ENCODE measurements at places on chromosomes 2 and 18.

- no peak for DNase-seq
These were observed 31.8 kb upstream of the NTSR2 start for GRCh38 chr2:11701751-11702301.

GRCh38 chr2:88265352-88266303, 95.5 kb downstream of the THNSL2 start:
- no peak for DNase-seq

DNA sequence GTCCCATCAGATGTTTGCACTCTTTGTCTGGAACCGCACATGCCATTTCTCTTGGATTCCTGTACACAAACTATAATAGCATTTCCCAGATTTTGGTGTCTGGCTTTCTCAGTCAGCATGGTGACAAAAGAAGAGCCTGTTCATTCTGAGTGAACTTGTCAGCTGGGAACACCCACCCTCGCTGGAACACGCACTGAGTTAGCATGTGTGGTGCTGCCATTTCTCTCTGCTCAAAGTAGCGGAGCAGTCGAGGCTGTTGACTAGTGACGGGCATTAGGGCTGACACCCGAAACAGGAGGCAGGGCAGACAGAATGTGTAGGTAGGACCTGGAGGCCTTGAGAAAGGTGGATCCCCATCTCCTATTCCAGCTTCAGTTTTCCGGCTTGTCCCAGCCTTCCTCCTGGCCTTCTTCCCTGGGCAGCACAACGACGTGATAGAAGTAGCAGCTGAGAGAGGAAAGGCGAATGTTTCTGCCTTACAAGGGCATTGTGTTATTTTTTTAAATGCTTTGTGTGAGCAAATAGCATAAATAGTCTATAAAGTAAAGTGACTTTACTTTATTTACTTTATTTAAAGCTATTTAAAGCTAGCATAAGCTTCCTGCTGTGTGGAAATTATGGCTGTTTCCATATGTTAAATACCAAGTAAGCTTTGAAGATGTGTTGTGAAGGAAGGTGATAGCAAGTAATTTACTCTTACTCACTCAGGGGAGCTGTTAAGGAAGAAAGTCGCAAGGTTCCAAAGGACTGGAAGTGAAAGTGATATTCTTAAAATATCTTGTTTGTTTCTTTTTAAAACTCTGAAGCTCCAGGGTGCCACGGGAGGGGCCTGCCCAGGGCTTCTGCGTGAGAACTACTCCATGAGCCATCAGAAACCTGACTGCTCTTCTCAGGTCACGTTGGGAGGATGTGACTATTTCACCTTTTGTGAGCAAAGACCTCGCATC, 272.6 kb downstream of the NEDD4L start:
- DNase-seq = no peak

- no peak for DNase-seq
These were observed 84.6 kb downstream of the SLC66A3 start for GRCh38 chr2:11239666-11240462.

DNA sequence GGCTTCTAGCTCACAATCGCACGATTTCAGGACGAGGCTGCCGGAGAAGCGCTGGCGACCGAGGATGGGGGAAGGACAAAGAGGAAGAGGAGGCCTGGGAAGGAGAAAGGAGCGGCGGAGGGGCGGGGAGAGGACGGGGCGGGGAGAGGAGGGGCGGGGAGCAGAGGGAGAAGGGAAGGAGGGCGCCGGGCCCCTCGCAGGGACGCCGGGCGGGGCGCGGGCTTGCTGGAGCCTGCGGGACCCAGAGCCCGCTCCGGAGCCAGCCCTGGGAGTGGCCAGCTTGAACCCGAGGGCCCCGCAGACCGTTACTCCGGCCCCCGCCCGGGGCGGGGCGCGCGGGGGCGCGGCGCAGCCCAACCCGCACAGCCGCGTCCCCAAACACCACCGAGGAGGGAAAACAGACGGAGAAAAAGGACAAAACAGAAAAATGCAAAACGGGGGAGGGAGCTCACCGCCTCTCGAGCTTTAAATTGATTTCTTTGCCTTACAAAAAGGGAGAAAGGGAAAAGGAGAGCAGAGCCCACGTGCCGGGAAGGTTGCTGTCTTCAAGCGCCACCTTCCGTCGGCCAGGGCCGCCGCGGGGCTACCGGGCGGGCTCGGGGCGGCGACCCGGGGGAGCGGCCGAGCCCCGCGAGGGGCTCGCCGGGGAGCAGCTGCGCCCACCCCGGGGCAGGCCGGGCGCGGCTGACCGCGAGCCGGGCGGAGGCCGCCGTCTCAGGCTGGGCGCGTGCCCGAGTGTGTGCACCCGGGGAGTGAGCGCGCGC, 781 bp upstream of the SOX11 start:
- no peak for DNase-seq

DNA sequence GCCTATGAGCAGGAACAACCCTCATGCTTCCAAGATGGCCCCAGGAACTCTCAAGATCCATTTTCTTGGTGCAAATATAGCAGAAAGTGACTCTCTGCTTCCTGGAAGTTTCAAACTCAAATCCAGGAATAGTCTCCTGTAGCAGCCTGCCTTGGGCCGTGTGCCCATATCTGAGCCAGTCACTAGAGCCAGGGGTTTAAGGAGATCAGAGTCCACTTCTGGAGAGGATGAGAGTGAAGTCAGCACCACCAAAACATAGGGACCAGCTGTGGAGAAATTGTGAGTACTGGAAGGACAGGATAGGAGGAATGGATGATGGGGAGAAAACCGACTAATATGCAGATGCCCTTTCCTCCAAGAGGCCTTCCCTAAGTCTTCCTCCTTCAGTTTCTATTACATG, 33.2 kb downstream of the PSD4 start:
- no peak for DNase-seq

- no peak for DNase-seq
These were observed 296.7 kb downstream of the LPIN1 start for GRCh38 chr2:12043131-12043530.

DNA sequence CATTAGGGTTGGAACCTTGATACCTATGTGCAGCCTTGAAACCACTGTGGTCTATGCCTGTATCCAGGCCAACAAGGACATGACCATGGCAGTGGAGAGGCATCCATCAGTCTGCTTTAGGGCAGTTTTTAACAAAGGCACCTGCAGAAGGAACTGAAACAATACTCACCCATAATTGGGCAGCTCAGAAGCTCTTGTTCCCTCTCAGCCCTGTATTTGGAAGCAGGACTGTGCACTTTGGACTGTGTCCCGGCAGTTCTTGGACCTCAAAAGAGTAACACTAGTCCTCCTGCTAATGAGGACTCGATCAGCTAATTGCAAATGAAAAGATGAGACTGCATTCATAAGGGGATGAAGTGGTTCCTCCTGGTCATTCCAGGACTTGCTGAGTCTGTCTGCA, 500.2 kb upstream of the TNP1 start:
- no peak for DNase-seq

DNA sequence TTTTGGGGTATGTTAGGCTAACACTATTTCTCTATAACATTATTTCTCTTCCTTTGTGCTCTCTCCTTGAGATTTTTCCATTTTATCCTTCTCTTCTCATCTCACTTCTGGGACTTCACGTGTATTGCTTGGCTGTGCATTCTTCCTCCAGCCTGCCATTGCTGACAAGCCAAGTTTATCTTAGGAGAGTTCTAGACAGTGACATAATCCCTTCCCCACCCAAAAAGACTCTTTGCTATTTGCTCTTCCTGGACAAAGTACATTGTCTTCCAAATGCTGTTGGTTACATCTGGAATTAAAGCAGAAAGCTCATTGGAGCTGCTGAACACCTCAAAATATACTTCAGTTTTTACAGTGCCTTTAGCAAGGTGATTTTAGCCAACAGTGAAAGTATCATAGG, 8.9 kb downstream of the TSPYL6 start:
- no peak for DNase-seq

DNA sequence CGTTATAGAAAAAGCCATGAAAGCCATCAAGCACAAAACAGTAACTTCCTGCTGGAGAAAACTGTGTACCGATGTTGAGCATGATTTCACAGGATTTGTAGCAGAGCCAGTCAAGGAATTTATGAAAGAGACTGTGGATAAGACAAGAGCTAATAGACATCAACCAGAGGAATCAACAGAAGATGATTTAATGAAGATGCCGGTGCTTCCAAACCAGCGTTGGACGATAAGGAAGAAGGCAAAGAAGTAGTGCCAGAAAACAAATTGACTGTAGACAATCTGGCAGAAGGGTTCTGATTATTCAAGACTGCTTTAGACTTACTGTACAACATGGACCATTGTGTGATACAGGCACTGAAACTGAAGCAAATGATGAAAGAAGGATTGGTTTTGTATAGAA, 49.5 kb upstream of the GAREM2 start:
- no peak for DNase-seq

- DNase-seq = no peak
These were observed 226.9 kb downstream of the VAPA start for GRCh38 chr18:10140461-10141282.

- no peak for DNase-seq
These were observed 480.9 kb downstream of the TSN start for GRCh38 chr2:122236152-122236874.

DNA sequence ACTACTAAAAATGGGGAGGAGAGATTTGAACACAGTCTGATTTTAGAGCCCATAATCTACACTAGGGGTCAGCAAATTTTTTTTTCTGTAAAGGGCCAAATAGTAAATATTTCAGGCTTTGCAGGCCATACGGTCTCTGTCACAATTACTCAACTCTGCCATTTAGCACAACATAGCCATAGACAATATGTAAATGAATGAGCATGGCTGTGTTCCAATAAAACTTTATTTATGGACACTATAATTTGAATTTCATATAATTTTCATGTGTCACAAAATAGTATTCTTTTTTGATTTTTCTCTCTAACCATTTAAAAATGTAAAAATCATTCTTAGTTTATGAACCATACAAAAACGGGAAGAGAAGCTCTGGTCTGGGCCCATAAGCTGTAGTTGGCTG, 309.4 kb downstream of the GPD2 start:
- DNase-seq = no peak

- no peak for DNase-seq
These were observed 390.6 kb downstream of the ERBB4 start for GRCh38 chr2:212147921-212148513.

DNA sequence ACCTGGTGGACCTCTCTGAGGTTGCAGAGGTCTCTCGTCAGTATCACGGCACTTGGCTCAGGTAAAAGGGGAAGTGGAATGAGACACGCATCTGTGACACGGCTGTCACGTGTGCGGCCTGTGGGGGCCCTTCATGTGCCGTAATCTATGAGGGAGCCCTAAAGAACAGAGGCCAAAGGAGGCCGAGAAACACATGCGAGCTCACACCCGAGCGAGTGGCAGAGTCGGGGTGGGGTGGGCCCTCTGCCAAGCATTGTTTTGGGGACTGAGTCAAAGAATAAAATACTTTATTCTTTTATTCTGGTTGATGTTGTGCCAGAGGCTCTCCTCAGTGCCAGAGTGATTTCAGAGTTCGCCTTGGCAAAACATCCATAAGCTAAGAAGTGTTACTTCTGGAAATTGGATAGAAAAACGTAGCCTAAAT, 43.3 kb downstream of the PLB1 start:
- no peak for DNase-seq

DNA sequence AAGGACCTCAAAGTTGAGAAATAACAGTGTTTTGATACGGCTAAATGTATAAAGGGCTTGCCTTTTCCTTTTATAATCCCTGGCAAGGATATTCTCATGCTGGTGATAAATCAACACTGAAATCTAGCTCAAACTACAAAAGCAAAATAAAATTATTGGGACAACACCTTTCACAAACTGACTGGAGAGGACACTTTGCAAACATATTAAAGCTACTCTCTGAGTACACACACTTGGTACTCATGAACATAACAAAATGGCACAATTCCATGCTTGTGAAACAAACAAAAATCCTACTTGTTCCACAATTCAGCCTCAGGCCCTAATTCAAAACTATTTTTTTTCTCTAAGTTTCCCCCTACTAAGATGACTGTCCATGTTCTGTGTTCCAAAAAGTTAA, 305.8 kb downstream of the ETAA1 start:
- DNase-seq = no peak

GRCh38 chr2:40343902-40344301, 108.0 kb downstream of the SLC8A1 start:
- no peak for DNase-seq

DNA sequence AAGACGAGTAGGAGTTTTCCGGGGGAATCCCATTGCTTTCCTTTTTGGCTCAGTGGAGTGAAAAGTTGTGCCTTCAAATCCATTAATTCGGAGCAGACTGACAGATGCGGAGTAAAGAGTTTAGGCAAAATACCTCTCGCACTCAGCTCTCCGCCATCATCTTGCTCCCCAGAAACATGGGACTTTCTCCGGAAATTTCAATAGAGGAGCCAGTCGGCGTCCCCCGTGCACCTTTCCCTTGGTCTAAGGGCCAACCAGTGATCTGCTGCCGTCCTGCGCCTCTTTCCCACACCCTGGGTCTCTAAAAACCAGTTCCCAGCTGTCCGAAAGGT, 318 bp downstream of the TYW5 start:
- DNase-seq = no peak

- no peak for DNase-seq
These were observed 71.7 kb downstream of the GALNT14 start for GRCh38 chr2:31066551-31066950.

DNA sequence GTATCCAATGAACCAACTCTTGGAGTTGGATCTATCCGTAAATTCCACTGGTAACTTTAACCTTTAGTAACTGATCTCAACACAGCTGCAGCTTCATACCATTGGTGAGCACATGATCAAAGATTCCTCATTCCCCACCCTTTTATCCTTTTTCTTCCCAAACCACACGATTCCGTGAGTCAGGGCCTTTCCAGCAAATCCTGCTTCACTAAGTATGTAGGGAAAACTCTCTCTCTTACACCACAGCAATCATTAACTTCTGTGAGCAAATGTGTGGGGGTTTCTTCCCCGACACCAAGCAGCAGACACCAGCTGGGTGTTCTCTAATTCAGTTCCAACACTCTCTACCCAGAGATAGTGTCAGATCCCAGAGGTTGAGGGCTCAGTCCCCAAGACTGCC, 23.5 kb downstream of the ELP2 start:
- no peak for DNase-seq

- no peak for DNase-seq
These were observed 61.4 kb downstream of the PRPF40A start for GRCh38 chr2:152655880-152656279.

GRCh38 chr18:518081-518480, 17.6 kb upstream of the COLEC12 start:
- DNase-seq = no peak

- DNase-seq = no peak
These were observed 45.0 kb upstream of the CREB1 start for GRCh38 chr2:207484444-207485391.

GRCh38 chr18:27270508-27270907, 85.4 kb upstream of the CHST9 start:
- DNase-seq = no peak

- no peak for DNase-seq
These were observed 229.2 kb downstream of the GLI2 start for GRCh38 chr2:120964819-120965218.

- DNase-seq = no peak
These were observed 31.4 kb downstream of the LGALSL start for GRCh38 chr2:64485331-64485730.

DNA sequence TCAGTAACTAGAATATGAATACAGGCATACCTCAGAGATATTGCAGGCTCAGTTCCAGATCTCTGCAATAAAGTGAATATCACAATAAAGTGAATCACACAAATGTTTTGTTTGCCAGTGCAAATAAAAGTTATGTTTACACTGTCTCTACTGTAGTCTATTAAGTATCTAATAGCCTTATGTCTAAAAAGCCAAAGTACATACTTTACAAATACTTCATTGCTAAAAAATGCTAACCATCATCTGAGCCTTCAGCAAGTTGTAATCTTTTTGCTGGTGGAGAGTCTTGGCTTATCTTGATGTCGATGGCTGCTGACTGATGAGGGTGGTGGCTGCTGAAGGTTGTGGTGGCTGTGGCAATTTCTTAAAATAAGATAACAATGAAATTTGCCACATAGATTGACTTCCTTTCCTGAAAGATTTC, 159.4 kb downstream of the MYO1B start:
- no peak for DNase-seq

All from stimulated activated CD8-positive, alpha-beta memory T cell treated with anti-CD3 and anti-CD28 coated beads, Interleukin-2, amount 100 ng/mL, for 1 hour (primary cell).